AG04449 (cell line): ENCODE measurements at places on chromosomes 7 and 10.

DNA sequence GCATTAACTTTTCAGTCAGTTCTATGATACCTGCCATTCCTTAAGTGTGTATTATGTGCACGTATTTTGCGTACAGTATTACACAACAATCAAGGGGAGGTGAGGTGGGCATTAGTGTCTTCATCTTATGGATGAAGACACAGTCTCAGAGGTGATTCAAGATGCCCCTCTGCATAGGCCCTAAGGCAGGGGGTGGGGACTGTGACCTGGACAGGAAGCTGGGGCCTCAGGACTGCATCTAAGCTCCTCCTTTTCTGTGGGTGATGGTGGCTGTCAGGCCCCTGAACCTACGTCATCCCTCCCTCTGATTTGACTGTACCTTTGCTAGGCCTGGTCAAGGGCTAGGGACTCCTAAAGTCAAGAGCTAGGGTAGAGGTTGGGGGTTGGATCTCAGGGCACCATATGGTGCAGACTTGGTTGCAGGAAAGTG is 38.9 kb downstream of the HK1 start:
- no peak for DNase-seq

DNA sequence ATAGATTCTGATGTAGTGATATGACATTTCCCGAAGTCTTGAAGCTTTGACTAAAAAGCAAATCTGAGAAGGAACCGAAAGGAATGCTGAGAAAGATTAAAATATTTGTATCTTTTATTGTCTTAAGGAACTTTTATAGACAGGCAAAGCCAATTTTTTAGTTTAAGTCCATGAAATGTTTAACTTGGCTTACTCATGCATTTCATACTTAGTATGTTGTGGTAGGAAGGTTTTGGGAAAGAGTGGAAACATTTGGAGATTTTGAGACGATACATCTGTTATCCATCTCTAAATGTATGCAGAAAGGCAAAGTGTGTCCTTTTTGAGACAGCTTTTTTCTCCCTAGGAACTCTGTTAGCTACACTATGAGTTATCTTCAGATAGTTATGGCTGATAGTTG is 10.1 kb downstream of the TBC1D12 start:
- peak; percentile 68 for DNase-seq

DNA sequence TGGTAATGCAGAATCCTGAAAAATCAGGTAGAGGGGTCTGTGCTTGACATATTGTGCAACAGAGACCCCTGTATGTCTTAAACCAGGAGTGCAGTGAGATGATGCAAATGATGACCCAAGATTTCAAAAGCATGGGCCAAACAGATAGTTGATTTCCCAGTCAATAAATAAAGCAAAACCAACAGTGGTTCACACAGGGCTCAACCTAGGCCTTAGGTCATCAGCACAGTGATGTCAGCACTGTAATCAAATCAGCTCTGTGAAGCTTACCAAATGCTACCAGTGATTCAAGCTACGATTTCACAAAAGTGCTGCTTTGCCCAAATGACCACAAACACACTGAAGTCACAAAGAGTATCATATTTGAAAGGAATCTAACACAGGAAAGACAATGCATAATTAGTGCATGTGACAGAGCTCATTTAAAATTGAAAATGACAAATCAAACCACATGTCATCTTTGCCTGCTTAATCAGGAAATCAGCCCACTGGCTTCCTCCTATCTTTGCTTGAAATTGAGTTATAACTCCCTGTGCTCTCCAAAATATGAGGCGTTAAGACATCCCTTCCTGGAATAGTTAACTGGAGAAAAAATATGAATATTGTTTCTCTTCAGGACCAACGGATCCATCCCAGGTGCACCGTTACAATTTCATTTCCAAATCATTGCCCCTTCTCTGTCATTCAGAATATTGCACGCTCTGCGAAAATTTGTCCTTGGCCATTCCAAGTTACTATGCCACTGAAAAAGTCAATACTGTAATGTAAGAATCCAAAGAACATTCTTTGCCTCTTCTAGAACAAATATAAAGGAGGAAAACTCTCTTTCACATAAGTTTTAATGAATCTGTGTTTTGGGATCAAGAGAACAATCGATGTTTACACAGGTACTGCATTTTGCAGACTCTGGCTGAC is 41.9 kb upstream of the ASL start:
- no peak for DNase-seq

DNA sequence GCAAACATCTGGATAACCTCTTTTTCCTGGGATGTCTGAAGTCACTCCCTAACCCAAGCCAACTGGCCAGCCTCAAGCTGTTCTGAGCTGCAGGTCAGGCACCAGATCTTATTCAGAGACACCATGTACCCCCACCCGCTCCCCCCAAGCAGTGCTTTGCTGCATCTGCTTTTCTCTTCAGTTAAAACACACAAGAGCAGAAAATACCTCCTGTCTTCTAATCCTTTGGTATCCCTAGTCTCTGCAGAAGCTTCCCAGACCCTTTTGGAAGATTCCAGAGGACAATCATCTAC is 3.0 kb downstream of the ZNF488 start:
- DNase-seq: no peak

DNA sequence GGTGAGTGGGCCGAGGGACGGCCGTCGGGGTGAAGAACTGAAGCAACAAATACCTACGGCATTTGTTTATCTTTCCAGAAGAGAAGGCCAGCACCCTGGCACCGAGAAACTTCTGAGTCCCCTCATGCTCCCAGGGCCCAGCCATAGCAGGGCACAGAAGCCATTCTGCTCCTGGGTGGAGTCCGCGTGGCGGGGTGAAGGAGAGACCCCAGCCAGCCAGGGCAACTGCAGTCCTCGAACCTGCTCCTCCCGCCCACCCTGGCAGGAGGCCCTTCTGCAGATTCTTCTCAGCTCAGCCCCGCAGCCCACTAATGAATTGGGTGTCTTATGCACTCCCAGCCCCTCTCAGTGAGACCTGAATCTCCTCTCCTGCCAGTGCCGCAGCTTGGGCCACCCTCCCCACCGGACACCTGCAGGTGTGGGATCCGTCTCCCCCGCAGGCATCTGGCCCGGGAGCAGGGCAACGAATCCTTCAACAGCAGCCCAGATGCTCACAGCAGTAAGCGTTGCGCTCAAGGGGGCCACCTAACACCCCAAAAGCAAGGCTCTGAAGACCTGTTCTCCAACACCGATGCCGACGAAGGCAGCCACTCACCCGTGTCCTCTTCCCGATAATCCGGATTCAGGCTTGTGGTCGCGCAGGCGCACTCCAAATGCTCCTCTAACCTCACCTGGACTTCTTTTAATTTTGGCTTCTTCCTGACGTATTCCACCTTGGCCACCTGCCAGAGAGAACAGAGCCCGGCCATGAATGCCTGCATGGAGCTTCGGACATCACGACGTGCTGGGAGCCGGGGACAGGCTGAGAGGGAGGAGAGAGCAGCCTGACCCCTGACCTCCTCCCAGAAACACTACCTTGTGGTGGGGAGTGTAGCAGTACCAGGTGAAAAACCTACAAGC is 18.9 kb downstream of the PDGFA start:
- DNase-seq: no peak

GRCh38 chr10:23914641-23915040 is 294.3 kb upstream of the KIAA1217 start:
- DNase-seq: no peak

DNA sequence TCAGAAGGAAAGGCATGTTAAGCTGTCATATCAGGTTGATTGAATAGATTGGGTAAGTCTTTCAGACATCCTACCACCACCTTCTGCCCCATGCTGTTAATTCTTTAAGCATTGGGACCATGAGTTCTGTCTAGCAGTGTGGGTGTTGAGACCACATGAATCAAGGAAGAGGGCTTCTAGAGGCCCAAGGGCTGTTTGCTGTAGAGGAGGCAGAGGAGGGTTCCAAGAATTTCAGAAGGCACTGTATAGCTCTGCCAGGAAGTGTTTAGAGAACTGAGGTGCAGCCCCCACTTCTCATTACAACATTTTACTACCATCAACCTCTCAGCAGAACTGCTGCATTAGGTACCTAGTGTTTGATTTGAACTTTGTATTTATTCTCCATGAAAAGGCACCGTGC is 720.2 kb downstream of the AUTS2 start:
- DNase-seq: no peak

- no peak for DNase-seq
Observed at GRCh38 chr7:15470825-15471668, 90.8 kb downstream of the AGMO start.

DNA sequence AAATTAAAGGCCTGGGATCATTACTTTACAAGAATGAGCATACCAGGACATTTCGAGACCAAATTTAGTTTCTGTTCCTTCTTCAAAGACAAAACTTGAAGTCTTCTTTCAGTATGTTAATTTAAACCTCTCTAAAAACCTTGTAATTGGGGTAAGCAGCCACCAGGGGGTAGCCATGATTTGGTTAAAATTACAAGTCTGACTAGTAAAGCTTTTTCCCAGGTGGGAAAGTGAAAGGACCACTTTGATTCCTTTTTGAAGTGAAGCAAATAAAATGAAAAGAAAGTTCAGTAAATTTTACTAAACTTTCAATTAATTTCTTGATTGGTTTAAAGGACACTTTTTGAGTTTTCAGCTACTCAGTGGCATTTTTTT is 294.3 kb downstream of the BBS9 start:
- DNase-seq: no peak

DNA sequence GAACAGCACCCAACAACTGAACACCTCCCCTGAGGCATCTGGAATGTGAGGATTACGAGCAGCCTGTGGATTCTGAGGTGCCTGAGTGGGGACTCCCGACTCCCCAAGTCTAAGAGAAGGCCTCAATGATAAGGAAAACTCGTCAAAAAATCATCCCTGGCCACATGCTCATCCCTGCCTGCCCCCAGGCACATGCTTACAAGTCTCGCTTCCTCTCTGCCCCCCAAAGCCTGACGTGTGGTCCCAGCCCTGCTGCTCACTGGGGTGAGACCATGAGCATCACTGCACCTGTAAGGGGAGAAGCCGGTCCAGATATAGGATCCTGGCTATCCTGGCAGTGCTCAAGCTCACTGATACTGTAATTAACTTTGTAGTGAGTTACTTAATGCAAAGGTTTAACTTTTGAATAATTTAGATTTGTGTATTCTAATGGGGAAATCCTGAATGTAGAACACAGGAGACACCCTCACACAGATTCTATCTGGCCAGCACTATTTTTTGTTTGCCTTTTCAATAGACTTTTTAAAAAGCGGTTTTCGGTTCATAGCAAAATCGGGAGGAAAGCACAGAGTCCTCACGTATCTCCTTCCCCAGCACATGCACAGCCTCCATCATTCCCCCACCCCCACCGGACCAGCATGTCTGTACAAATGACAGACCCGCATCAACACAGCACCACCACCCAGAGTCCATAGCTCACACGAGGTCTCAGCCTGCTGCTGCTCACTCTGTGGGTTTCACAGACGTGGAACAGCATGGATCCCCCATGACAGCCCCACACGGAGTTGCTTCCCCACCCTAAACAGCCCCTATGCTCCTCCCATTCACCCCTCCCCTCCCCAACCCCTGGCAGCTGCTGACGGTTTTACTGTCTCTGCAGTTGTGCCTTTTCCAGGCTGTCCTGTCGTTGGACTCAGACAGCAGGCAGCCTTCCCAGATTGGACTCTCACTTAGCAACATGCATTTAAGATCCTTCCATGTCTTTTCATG is 167.9 kb downstream of the DIP2C start:
- no peak for DNase-seq

DNA sequence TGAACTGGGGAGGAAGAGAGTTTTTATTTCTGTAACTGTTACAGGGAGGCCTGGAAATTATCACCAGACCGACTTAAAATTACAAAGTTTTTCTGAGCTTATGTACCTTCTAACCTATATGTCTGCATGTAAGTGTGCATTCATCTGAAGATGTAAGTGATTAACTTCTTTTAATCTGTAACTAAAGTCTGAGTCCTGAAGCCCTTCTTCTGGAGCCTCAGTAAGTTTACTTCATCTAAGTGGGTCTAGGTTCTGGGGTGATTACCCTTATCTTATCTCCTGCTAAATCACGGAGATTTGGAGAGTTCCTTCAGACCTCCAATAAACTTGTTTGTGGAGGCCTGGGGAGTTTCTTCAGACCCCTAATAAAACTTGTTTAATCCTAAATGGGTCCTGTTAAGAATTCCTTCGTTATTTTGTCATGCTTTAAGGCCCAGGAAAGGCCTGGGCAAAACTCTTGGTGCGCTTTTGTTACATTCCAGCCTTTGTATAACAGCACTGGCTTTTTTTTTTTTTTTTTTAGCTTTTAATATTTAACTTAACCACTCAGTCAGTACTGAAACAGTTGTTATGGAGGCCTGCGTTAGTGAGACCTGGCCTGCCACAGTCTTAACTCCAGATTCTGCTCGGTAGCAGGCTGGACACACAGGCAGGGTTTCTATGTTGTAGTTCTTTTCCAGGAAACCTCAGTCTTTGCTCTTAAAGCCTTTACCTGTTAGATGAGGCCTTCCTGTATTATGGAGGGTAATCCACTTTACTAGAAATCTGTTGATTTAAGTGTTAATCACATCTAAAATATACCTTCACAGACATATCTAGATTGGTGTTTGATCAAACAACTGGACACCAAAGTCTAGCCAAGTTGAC is 33.0 kb downstream of the TPST1 start:
- no peak for DNase-seq

DNA sequence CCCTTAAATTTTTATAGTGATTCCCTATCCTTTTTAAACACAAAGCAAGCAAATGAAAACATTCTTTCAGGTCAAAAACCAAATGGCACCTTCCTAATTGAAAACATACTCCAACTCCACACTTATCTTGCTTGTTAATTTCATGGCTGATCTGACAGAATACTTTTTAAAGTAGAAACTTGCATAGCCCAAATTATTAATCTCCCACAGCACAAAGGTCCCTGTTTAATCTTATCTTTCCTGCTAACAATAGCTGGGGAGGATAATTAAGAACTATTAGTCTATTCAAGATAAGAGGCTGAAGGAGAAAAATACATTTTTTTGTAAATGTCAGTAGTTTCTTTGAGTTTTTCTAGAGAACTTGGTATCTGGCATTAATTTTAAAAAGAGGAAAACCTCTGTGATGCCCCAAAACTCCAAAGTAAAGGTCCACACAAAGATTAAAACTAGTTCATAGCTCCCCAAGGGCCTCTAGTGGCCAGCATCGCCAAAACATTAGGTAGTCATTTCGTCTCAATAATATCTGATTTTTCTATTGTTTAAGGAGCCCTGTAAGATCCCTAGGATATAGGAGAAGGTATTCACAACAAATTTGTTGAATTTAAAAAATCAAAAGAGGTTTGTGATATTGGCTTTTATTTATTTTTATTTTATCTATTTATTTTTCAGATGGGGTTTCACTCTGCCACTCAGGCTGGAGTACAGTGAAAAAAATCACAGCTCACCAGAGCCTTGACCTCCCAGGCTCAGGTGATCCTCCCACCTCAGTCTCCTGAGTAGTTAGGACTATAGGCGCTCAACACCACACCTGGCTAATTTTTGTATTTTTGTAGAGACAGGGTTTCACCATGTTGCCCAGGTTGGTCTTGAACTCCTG is 14.7 kb downstream of the CDNF start:
- DNase-seq: no peak

DNA sequence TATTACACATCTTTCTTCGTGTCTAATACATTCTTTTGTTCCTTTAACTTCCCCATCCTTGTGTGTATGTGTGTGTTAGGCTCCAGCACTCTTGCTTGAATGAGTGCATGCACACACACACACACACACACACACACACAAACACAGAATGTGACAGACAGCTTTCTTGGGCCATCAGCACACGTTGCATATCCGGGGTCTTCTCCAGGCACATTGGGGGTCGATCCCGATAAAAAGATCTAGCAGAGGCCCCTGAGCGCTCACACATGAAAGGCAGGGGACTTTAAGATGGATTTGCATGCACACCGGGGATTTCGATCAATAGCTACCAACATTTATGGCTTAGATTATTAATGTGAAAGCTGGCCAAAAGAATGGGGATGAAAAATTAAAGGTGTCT is 4.5 kb downstream of the SKIDA1 start:
- DNase-seq: no peak

- no peak for DNase-seq
Observed at GRCh38 chr7:149670288-149670687, 103.1 kb downstream of the ZNF467 start.
